ENCODE measurements at places on chromosomes 3 and 15.
A peak's percentile ranks its signal among the peaks of the same experiment; 100 is the strongest.

DNA sequence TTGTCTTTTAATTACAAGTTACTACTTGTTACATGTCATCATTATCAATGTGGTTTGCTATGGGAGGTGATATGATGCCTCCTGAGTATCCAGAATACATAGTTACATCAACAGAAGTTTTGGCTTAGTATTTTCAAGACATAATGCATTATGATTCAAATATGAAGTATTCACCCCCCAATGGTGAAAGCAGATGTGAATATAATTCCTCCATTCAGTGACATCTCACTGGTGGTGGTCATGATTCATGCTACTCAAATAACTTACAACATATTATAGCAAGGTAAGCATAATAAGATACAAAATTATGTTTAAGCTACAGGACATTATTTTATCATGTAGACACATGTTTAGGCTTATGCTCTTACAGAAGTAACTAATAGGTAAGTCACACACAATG is 34.9 kb upstream of the TTBK2 start:
- peak; percentile 11 for DNase-seq

GRCh38 chr3:172415323-172415722 is 32.9 kb downstream of the GHSR start:
- DNase-seq = no peak

DNA sequence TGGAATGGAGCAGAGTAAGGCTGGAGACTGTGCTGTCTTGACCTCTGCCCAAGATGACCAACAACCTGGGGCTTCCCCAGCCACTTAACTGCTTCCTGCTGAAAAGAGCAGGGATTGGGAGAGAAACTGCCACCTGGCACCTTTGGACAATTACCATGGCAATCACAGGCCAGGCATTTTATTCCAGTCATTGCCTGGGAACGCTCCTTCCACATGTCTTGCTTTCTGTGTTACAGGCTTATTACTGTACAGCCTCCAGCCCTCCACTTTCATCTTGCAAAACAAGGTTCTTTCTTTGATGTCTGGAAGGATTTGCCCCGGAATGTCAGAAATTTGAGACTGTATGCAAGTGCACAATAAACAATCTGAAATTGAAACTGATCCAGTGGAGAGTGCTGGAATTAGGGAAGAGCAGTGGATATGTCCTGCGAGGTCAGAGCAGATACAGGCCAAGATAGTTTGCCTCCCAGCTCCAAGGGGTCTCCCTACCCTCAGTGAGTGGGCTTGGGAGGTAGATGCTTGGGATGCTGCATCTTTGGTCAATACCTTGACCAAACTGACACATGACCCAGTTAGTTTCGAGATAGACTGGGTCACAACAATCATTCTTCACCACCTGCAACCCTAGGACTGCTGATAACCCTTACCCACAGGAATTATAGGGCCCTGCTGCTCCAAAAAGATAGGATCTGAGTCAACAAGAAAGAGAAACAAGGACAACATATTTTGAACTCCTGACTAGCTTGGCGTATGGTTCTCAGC is 2.7 kb downstream of the PPP1R14D start:
- DNase-seq = peak; percentile 67

- DNase-seq = peak; percentile 35
Observed at GRCh38 chr15:60419753-60420152, 22.0 kb upstream of the ANXA2 start.

DNA sequence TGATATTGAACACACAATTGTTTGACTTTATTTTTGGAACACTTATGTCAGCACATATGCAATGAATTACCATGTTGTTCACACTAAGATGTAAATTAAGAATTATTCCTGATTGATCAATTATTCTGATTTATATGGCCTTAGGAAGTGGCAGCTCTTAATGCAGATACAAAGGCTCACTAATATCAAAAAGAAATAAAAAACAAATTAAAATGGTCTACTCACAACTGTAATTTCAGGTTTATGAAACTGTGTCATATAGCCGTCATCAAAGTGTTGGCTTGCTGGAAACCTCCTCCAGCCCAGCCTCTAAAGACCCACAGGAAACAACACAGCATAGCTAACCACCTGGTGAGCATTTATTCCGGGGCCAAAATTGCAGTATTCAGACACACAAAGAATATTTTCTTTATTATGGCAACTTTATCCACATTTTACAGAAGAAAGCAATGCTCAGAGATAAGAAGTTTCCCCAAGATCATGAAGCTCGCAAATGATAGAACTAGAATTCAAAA is 33.4 kb downstream of the PDZRN3 start:
- DNase-seq = no peak

- DNase-seq = no peak
Observed at GRCh38 chr3:170739410-170739809, 130.6 kb downstream of the RPL22L1 start.

- no peak for DNase-seq
Observed at GRCh38 chr15:32986147-32986546, 208.4 kb downstream of the FMN1 start.

- no peak for DNase-seq
Observed at GRCh38 chr3:14784087-14784681, 34.6 kb upstream of the FGD5 start.

DNA sequence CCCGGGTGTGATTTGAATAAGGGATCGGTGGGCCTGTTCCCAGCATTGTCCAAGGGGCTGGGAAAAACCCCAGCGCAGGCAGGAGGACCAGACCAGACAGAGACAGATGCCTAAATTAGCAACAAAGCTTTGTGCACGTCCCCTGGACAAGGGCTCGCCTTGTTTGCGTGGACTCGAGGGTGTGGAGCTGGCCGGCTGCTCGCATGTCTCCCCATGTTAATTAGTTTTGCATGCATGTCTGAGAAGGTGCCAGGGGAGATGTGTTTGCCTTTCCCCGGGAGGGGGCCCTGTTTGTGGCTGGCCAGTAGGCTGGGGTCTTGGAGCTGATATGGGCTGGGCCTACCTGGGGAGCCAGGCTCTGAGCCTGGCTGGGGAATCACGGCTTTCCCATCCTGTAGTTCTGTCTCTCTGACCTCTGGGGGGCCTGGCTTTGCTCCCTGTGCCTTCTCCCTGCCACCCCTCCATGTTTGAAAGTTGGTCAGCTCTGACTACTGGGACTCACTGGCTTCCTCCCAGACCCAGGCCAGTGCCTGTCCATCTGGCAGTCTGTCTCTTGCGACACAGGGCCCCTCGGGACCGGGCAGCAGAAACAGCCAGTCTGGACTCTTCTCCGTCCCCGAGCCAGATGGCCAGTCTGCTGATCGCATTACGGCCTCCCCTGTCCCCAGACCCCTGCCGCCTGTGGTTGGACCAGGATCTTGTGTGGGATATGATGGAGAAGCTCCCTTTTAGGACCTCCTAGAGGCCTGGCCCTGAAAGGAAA is 55.4 kb upstream of the POLG start:
- DNase-seq = no peak

- no peak for DNase-seq
Observed at GRCh38 chr3:72308641-72309040, 523.7 kb upstream of the PROK2 start.

- no peak for DNase-seq
Observed at GRCh38 chr3:120049881-120050539, 44.2 kb downstream of the GSK3B start.

GRCh38 chr3:40042752-40043443 is 233.5 kb downstream of the MYRIP start:
- DNase-seq = peak; percentile 30

DNA sequence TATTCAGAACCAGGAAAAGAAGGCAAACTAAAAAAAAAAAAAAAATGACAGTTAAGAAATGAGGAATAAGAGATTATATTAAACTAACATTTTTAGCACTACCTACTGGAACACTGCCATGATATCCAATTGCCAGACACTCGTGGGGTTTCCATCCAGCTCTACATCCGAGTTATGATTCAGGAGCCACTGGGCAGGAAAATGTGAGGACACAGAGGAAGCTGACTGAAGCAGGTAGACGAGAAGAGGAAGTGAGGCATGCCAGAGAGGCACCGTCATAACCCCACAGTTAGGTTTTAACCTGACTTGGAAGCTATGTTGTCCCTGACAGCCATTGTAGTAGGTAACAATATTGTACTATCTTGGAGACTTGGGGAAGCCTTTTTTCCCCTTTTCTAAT is 495.0 kb downstream of the NLGN1 start:
- peak; percentile 24 for DNase-seq

DNA sequence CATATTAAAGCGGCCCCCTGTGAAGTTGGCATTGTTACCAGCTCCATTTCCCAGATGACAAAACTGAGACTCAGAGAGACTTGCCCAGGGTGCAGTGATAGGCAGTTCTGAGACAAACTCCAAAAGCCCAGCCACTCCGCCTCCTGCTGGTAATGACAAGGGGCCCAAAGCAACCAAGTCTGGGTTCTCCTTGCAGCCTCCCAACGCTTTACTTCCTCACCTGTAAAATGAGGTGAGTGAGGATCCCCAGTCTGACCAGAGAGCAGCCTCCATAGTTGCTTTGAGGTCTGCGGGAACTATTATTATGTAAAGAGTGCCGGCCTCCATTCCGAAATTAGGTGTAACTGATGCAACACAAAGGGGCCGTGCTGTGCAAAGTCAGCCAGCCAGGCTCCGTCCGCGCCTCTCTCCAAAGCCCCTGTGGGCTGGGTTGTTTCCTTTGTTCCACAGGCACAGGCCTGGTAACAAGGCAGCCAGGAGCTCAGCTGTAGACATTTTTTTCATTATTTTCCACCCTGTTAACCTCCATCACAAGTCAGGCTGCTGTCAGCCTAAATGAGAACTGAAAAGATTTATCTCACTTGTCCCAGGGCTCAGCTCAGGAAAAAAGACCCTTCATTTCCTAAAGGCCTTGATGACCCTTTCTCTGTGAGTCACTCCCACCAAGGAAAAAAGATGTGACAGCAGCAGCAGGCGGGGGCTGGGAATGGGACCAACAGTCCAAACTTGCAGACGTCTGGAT is 139.1 kb upstream of the RAD18 start:
- no peak for DNase-seq

- DNase-seq = no peak
Observed at GRCh38 chr3:153072856-153073255, 89.2 kb upstream of the RAP2B start.

- DNase-seq = no peak
Observed at GRCh38 chr3:12489368-12489767, 5.1 kb downstream of the TSEN2 start.
